ENCODE measurements at places on chromosomes 12 and 14.

DNA sequence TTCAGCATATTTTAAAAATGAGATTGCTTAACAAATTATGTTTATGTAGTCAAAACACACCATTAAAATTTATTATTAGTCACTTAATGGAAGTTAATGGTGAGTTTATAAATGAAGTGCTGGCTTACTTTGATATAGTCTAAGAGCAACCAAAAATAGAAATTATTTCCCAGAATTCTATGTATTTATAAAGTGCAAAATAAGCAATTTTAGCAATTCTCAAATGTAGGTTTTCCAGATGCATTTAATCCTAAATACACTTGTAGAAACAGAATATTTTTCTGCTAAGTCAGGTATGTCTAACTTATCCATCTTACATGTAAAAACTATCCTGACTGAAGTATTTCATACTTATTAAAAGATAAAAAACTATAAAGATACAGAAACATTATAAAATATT, 11.2 kb downstream of the LMO3 start:
- no peak for DNase-seq

DNA sequence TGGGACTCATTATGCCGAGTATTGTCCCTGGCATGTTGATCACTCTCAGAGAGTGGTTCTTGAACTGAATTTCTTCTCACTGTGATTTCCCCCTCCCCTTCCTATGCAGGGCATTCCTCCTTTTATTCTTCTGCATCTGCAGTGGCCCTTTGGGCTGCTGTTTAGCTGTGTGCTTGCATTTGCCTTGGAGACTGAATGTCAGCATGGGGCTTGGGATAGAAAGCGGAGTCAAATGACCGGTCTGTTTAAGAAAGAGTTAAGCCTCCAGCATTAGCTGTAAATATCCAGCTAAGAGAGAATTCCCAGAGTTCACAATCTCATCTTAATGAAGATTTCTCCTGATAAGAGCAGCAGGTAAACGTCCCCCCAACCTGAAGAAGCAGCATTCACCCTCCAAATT, 65.6 kb upstream of the RMST start:
- DNase-seq = no peak

- no peak for DNase-seq
Observed at GRCh38 chr12:95790917-95791849, 619 bp upstream of the NTN4 start.

GRCh38 chr14:61661471-61662400, 33.6 kb upstream of the HIF1A start:
- no peak for DNase-seq

- DNase-seq = no peak
Observed at GRCh38 chr12:64618953-64619590, 8.8 kb downstream of the RASSF3 start.

DNA sequence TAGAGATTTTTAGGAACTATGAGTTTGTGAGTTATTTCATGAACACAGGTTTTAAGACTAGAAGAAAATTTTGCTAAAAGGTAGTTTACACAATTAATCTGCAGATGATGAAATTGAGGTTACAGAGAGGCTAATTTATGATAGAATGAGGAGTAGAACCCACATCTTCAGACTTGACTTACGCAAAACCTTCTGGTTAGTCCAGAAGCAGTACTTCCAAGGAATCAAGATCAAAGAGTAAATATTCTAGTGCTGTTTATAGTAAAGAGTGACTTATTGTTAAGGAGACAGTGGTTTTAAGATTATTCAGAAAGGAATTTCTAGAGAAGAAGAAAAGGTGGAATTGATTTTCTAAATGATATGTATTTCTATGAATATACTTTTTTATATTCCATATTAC, 10.6 kb upstream of the KITLG start:
- no peak for DNase-seq

DNA sequence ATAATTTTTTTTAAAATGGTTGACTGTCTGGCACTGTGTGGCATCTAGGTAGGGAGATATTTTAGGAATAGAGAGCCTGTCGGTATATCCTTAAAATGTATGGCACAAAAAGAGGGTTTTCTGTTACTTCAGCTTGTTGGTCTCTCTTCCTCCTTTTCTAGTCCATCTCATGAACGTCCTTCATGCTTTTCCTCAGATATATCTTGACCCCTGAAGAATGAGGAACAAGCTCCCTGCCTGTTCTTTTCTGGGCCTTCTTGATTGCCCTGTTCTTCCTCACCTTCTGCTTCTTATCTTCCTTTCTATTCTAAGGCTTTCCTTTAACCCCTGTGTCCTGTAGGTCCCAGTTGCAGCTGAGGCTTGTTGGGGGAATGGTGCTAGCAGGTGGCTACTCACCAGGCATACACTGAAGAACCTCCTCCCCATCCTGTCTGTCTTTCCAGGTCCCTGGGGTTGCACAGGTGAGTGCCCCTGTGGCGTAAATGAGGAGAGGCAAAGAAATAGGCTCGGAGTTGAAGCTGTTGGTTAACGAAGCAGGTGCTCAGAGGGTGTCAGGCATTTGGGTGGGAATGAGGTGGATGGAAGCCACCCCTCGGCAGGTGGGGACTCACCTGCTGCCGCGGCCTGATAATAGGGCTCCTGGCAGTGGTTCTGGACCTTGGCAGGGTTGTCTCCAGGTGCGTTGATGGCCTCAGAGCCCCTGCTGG, 7.2 kb upstream of the C1R start:
- DNase-seq = no peak

DNA sequence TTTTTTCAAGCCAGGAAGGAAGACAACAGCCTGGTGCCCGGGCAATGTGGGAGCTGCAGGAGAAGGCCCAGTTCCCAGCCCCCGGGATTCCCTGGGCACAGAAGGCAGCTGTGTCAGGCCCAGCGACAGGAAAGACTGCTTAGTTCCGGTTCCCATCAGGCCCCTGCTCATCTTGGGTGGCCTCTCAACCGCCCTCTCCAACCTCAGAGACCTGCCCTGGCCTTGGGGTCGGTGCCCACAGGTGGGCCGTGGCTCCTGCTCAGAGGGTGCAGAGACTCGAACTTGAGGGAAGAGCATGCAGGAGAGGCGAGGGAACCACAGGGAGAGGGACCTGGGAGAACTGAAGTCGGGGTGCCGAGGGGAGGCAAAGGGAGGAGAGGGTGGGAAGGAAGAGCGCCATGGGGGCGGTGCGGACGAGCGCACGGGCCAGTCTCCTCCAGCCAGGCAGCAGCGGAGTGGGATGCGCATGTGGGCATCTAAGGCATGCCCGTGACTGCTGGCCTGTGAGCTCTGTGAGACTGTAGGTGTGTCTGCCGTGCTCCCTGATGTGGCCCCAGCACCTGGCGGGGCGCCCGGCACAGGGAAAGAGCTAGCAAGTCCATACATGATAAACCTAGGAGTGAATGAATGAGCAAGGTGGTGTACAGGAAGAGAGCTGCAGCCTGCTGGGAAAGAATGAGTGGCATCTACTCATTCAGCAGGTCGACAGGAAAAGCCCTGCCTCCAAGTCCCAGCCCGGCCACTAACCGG, 42.7 kb downstream of the SSH1 start:
- DNase-seq = no peak

DNA sequence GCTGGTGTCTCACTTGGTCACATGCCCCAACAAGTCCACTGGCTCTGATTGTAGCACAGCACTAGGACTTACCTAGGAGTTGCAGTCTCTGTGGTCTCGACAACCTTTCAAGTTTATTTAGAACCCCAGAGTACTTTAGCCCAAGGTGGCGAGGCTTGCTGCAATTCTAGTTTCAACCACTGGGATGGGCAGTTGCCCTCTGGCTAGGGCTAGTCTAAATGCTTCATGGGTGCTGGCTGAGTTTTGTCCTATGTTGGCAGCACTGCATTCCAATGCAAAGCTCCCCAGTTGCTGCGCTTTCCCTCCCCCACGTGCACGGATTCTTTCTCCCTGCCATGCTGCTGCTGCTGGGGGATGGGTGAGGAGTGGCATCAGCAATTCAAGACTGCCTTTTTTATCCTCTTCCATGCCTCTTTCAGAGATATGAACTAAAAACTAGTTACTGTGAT, 207.9 kb downstream of the SYNE2 start:
- no peak for DNase-seq

DNA sequence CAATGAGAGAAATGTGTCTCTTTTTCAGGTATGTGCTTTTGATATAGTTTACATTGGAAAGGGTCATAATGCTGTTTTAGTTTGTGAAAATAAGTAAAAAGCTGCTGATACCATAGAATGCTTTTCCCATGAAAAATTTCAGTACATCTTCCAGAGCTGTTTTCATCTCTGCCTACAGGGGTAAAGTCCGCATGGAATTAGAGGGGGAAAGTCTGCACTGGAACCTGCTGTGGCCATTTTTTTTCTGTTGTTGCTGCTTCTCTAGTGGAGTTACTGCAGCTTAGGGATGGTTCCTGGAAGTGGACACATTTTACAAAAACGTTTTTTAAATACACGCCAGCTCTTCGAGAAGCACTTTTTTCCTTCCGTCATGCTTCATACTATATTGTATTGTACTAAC, 81.3 kb downstream of the VEZT start:
- no peak for DNase-seq

DNA sequence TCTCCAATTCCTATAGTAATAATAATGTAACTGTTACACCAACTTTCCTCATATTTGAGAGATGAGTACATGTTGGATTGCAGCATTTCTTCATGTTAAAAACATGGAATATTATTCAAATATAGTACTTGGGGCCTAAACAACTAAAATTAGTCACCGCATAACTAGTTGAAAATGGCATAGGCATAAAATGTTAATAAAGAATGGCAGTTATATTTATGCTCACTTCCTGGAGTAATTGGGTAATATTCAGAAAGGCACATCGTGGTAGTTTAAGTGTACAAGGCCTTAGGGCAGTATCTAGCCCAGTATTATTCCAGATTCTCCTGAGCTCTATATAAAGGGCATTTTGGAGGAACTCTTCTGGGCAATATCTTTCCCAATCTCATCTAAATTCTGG, 46.0 kb downstream of the ERGIC2 start:
- no peak for DNase-seq

DNA sequence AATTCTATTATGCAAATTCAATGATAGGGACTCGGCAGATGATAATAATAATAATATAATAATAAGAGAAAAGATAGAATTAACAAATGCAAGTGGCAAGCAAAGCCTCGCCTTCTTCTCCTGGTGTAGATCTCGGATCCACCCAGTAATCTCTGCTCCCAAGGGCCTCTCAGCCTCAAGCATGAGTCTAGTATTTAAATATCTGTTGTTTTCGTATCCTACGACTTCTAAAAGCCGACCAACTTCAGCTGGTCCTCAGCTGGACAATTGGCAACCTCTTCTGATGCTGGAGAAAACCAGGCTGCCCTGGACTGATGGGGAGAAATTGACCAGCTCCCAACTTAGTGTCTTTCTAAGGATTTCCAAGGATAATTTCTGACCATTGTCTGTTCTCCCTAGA, 14.0 kb upstream of the MAP1LC3B2 start:
- no peak for DNase-seq

GRCh38 chr14:101068313-101069227, 165.0 kb upstream of the RTL1 start:
- no peak for DNase-seq

DNA sequence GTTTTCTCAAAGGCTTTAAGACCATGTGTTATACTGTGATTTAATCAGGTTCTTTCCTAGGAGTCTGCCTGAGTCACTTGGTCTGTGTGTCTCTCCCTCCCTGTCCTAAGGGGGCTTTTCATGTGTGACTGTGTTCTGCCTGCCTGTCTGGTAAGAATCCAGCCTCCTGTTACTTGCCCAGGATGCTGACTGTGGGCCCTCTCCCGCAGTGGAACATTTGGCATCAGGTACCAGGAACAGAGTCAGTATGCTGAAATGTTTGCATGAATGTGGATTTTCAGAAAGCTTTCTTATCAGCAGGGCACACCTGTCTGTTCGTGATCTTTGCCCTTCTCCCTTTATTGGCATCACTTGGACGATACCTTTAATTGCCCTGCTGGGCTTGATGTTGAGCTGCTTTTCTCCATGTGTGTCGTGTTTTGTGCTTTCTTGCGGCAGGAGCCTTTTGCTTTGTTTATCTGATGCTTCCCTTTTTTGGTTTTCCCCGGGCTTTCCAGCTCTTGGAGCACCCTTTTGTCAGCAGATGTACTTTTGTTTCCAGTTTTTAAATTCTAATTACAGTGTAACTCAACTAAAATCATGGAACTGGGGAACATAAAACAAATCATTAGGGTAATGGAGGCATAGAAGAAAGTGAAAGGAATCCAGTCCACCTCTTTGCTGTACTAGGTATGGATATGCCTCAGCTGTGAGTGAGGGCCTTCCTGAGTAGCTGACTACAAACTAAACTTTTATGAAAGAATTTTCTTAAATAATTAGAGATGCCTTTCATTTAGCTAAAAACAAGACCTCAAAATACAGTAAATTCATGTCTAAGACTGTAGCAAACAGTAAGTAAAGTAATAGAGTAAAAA, 72.5 kb downstream of the TRAF3 start:
- no peak for DNase-seq

GRCh38 chr12:53065975-53066931, 12.9 kb downstream of the SPRYD3 start:
- DNase-seq = peak; percentile 41
